ENCODE measurements at places on chromosomes 7 and 10. TPM values are rescaled to one million over a fixed set of nuclear protein-coding genes. Genes with fewer than 3 reads are reported as not detected.

The WEE2 gene
- total RNA-seq, result not detected

The PAX2 gene
- not detected for total RNA-seq

The HSPA12A gene
- total RNA-seq, result 2.6 TPM

The EXOC4 gene
- total RNA-seq, result 6.4 TPM

The SPDYE1 gene
- total RNA-seq, result not detected

The MRLN gene
- not detected for total RNA-seq

The GFRA1 gene
- 47.6 TPM for total RNA-seq

The PAPSS2 gene
- 38.6 TPM for total RNA-seq

The KCNH2 gene
- total RNA-seq, result not detected

The SPDYE2 gene
- not detected for total RNA-seq

The PRSS2 gene
- not detected for total RNA-seq

The RELN gene
- total RNA-seq, result 3.1 TPM

The CYP26C1 gene
- total RNA-seq, result not detected

The OR2A42 gene
- total RNA-seq, result not detected

The PAX4 gene
- not detected for total RNA-seq
